ENCODE measurements at places on chromosomes 1 and 21.

DNA sequence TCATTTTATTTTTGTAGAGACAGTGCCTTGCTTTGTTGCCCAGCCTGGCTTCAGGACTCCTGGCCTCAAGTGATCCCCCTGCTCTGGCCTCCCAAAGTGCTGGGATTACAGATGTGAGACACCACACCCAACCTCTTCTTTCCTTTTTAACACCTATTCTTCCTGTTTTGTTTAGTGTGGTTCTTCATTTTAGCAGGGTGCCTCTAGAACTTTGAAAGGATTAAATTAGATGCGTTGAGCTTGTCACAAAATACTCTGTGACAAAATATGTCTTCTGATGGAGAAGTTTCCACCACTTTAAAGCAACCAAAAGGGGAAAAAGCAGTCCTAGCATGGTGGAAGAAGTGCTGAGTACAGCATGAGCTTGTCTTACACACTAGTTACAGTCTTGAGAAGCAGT lies 42.0 kb downstream of the CDC14A start:
- DNase-seq: no peak

- no peak for DNase-seq
Observed at GRCh38 chr21:41234569-41234968, 66.6 kb downstream of the BACE2 start.

GRCh38 chr1:85992791-85993190 lies 163.8 kb downstream of the COL24A1 start:
- DNase-seq: no peak

DNA sequence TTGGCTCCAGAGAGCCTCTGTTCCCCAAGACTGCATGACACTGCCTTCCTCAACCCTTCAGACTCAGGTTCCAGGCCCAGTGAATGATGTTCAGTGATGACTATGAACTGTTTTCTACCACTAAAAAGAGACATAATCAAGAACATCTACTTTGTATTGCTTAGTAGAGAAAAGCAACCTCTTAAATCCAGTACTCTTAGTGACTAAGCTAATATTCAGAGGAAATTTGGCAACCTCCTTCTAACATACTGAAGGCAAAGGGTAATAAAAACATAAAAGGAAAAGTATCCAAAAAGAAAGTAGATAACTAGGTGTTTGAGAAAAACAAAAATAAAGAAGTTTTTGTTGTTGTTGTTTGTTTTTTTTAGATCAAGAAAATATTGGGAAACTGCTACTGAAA lies 153.3 kb upstream of the RUNX1 start:
- no peak for DNase-seq

- DNase-seq: no peak
Observed at GRCh38 chr1:245377854-245378253, 223.1 kb downstream of the KIF26B start.

DNA sequence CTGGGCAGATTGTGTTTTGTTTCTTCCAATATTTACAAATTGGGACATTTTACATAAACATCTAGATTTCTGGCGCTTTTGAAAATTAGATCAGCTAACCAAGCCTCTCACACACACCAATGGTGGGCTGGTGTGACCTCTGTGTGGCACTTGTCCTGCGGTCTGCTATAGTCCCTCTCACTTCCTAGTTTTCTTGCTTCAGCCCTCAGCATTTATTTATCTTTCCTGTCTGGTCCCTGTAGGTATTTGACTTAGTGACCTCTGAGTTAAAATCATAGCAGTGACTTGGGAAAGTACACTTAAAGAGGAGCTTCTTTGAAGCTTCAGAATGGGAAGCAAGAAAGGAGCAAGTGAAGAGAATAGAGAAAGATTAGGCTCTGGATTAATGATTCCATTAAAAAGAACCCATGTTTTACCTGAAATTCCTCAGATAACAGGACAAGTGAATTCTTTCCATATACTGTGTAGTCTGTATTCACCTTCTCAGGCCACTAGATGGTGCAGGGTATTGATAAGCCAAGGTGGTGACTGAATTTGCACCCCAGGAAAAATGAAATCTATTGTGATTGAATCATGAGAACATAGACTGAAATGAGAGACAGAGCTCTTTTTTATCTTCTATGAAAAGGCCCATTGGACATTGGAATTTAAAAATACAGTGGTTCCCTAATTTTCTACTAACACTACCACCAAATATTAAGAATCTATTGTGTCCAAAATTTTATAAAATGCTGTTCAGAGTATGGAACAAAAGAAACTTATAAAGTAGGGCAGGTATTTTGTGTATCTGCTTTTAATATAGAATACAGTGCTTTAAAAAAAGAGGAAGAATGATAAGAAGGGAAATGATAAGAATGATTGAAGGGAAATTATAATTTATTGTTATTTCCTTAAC lies 7.1 kb upstream of the DIPK1A start:
- DNase-seq: no peak

GRCh38 chr1:36341626-36342320 lies 18.3 kb upstream of the EVA1B start:
- DNase-seq: no peak
